ENCODE measurements at places on chromosomes 16 and 17.
A peak's percentile ranks its signal among the peaks of the same experiment; 100 is the strongest.

GRCh38 chr16:11946433-11946832, 4.6 kb upstream of the NPIPB2 start:
- DNase-seq: no peak

GRCh38 chr16:12081048-12081404, 104.5 kb downstream of the SNX29 start:
- peak; percentile 76 for DNase-seq

DNA sequence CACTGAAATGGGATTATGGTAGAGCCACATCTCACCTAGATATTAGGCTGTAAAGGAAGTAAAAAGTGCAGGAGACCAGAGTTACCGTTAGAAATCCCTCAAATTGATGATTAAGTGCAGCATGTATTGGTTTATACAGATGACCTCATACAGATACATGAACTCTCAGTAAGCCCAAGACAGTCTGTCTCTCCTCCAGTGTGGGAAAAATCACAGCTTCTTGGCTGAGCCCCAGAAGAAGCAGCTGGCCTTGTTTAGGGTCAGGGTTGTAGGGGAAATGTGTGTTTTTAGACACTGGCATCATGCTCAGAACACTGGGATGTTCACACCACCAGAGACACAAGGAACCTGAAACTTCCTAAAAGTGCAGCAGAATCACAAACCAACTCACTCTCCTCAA, 135.9 kb downstream of the KATNIP start:
- no peak for DNase-seq

DNA sequence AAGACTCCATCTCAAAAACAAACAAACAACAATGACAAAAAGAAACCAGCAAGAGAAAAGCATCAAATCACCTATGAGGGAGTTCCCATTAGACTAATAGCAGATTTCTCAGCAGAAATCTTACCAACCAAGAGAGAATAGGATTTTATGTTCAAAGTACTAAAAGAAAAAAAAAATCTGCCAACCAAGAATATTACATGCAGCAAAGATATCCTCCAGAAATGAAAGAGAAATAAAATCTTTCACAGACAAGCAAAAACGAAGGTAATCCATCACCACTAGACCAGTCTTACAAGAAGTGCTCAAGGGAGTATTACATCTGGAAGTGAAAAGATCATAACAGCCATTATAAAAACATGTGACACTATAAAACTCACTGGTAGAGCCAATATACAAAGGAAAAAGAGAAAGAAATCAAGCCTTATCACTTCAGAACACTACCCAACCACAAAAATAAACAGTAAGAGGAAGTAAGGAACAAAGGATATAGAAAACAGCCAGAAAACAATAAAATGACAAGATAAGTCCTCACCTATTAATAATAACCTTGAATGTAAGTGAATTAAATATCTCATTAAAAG, 66.3 kb downstream of the STX8 start:
- DNase-seq: no peak

- DNase-seq: no peak
Measured at GRCh38 chr16:49698931-49699840, 156.7 kb downstream of the ZNF423 start.

- no peak for DNase-seq
Measured at GRCh38 chr17:74474043-74474792, 7.8 kb downstream of the CD300A start.

GRCh38 chr16:2188395-2188794, 8.0 kb downstream of the CASKIN1 start:
- DNase-seq: no peak

GRCh38 chr17:47205419-47205963, 3.7 kb upstream of the MYL4 start:
- DNase-seq: peak; percentile 78

- no peak for DNase-seq
Measured at GRCh38 chr17:22692066-22692805, 999.9 kb downstream of the KCNJ18 start.

- DNase-seq: no peak
Measured at GRCh38 chr17:41967921-41968578, 1.5 kb downstream of the CNP start.

- DNase-seq: no peak
Measured at GRCh38 chr16:1444730-1445517, 568 bp upstream of the CCDC154 start.

DNA sequence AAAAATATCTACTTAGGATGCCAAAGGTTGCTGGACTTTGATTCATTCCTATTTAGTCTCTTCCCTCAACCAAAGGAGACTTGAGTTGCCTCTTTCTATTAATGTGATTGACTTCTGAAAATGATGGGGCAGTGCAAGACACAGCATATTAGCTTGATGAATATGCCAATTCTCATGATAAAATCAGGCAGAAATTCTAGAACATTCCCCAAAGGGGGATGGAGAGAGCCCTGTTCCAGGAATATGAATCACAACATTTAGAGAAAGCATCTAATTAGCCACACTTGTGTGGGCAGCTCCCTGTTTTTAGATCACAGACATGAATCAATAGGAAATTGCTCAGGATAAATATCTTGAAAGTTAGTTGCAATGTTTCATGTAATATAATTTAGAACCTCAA, 584.0 kb upstream of the CDH8 start:
- DNase-seq: no peak

All from activated CD4-positive, alpha-beta T cell treated with anti-CD3 and anti-CD28 coated beads for 48 hours (primary cell).